ENCODE measurements at places on chromosomes 5 and 9. TPM values are rescaled to one million over a fixed set of nuclear protein-coding genes. Genes with fewer than 3 reads are reported as not detected.

Gene LCN10
- 9.4 TPM for total RNA-seq

Gene NPR2
- 30.8 TPM for total RNA-seq

Gene NUTM2F
- not detected for total RNA-seq

Gene BRD9
- 54.5 TPM for total RNA-seq

Gene SLC1A3
- 44.7 TPM for total RNA-seq

Gene TRIM7
- 11.4 TPM for total RNA-seq

Gene KIF24
- 1.1 TPM for total RNA-seq

Gene NXNL2
- 1.8 TPM for total RNA-seq

Gene SEMA6A
- total RNA-seq, result 7.4 TPM

Gene LPAR1
- total RNA-seq, result 94.0 TPM

Gene NR2F1-AS1
- total RNA-seq, result 0.54 TPM

Gene SPATA6L
- total RNA-seq, result 2.4 TPM

Gene NIM1K
- 0.85 TPM for total RNA-seq

Gene PPP2R2B
- 9.5 TPM for total RNA-seq

Gene PCDHGA9
- total RNA-seq, result 12.0 TPM

Gene IL7R
- total RNA-seq, result 20.5 TPM

Gene CSF2
- not detected for total RNA-seq

Gene GDA
- not detected for total RNA-seq

Gene MACROH2A1
- total RNA-seq, result 153 TPM

Gene UGT3A1
- not detected for total RNA-seq

Gene TMEM215
- not detected for total RNA-seq

Gene SHOC1
- not detected for total RNA-seq

Gene SNCAIP
- 8.5 TPM for total RNA-seq

Gene DOK3
- total RNA-seq, result 20.5 TPM

Gene TMEM252
- total RNA-seq, result not detected

Gene ADRA1B
- 14.8 TPM for total RNA-seq

Gene DENND1A
- total RNA-seq, result 17.8 TPM

Gene MRPL41
- total RNA-seq, result 23.5 TPM

Gene SLC25A2
- total RNA-seq, result 3.5 TPM

Gene C9orf50
- not detected for total RNA-seq

Gene SPINK13
- total RNA-seq, result not detected

Gene PCDHB16
- total RNA-seq, result 9.1 TPM

Gene PCDHGB3
- total RNA-seq, result 15.4 TPM

Gene PLPP7
- total RNA-seq, result 14.2 TPM

Gene TUBB4B
- total RNA-seq, result 172 TPM

Gene CD72
- total RNA-seq, result 9.9 TPM

Gene PCDHA12
- 0.21 TPM for total RNA-seq

Gene NOXA1
- total RNA-seq, result 9.6 TPM

Gene RNF180
- total RNA-seq, result 51.1 TPM

Gene BTNL8
- not detected for total RNA-seq

Gene INSL6
- not detected for total RNA-seq

Gene TGFBI
- total RNA-seq, result 158 TPM

Gene PPP3R2
- not detected for total RNA-seq

Gene ANKRD33B
- total RNA-seq, result 4.9 TPM

Gene C5orf58
- not detected for total RNA-seq
